ENCODE measurements at places on chromosomes 1 and 21.

DNA sequence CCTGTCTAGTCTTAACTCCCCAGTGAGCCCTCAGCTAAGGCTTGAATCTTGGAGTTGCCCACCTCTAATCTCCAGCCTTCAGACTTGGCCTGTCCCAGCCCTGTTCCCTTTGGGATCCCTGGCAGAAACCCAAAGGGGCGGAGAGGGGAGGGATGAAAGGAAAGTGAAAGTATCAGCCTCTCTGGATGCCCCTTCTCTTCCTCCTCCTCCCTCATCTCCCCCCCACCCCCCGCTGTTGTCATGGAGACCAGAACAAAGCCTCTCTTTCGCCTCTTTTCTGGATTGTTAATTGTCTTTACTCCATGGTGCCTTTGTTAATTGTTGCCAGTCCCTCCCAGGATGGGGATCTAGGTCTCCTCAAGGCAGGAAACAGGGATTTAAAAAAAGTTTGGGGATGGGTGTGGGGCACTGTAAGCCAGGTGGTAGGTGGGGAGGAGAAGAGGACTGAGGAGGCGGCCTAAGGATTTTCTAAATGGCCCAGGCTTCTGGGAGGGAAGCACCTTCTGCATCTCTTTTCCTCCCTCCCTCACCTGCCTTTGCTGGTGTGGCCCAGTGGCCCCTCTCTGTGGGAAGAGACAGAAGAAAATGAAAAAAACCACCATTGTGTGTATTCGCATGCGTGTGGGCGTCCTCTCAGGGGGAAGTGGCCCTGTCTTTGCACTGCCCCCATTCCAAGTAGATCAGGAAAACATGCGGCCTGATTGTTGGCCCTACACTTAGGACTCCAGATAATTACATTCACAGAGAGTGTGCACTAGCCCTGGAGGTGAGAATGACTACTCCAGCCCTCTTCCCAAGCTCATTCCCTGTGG, 7.5 kb upstream of the SOX13 start:
- DNase-seq: no peak

DNA sequence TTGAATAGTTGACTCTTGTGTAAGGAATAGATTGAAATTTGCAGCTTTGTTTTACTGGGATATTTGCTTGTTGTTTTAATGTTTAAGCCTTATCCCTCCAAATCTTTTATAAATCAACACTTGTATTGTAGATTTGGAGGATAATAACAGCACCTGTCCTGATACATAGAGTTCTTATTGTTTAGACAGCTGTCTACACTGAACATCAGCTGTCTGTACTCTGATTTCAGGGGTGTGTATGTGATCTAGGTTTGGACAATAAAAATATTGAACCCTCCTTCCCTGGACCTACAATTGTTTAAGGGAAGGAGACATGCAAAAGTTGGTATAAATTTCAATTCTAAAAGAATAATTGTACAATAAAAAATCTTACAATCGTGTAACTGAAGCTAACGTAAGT, 48.3 kb upstream of the DPH5 start:
- no peak for DNase-seq

DNA sequence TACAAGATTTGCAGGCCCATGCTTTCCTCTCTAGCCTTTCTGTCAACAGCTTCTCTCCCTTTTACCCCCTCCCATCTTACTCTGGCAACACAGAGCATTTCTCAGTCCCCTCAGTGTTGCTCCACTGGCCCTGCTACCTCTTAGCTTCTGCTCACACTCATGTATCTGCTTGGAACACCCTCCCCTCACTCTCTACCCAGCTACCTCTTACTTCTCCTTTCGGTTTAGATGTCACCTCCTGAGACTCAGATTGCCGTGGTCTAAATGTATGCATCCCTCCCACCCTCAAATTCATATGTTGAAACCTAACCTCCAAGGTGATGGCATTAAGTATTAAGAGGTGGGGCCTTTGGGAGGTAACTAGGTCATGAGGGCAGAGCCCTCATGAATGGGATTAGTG, 80.1 kb downstream of the FOXD2 start:
- DNase-seq: no peak

DNA sequence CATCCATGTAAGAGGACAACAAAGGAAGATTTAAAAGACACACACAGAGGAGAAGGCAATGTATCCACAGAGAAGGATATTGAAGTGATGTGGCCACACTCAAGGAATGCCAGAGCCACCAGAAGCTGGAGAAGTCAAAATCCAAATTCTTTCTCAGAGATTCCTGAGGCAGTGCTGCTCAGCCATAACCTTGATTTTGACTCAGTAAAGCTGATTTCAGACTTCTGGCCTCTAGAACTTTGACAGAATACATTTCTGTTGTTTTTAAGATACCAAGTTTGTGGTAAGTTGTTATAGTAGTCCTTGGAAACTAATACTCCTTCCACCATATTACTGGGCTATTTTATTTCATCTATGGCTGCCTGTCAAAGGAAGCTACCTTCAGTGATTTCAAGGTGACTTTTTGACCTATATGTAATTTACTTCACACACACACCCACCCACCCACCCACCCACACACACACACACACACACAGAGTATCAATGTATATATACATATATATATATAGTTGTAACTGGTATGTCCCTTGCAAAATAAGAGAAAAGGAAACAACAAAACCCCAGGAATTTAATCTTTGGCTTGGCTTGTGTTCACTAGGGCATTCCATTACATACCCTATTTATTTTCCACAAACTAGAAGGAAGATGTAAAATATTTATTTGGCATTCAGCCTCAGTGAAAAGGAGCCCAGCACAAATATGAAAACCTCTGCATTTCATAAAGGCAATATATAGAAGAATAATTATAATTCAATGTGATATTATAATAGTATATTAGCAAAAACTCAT, 142.1 kb upstream of the PTGFR start:
- DNase-seq: no peak

DNA sequence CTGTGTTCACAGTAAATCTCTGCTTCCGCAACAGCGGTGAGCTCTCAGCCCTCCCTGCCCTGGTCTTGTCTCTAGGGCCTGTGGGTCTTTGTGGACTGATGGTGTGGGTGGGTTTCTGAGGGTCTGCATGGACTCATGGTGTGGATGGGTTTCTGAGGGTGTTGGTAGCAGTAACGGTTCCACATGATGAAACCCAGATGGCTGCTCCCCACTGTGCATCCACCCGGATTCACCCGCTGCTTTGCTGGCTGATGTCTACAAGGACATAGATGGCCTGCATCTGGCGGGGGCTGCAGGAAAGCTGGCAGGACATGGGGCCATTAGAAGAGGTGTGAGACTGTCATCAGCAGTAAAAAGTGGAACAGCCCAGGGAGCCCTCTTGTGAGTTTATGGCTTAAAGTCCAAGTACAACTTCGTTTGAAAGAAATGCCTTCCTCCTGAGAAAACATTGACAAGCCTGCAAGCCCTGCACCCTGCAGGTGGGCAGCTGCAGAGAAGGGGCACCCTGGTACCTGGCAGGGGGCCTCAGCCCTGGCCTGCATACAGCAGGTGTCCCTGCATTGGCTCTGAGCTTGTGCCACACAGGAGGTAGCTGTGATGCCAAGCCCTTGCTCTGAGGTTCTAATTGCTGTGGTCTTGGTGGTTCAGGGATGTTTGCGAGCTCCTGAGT, 156.9 kb upstream of the COL6A1 start:
- DNase-seq: no peak

DNA sequence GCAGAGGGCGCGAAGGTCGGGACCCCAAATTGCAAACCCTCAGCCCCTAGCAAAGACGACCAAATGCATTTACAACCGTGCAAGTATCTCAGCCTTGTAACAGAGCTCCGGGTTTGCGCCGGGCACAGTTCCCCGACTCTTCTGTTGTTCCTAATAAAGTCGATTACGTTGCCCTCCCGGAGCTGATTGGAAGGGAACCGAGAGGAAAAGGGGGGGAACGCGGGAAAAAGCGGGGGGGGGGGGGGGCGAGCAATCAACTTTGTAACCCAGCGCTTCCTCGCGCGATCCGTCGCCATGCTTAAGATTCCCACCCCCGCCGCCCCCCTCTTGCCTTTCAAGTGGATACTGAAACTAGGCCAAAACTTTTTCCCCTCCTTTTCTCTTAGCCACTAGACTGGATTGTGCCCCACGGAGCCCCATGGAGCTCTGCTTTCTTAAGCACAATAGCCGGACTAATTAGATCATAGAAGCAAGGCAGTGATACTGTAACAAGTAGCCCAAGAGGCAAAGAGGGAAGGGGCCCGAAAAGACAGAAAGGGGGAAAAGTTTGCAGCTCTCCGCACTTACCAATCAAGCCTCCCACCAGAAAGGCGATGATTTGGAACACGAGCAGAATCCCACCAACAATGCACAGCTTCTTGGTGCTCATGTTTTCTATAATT, 565 bp downstream of the WLS start:
- peak; percentile 20 for DNase-seq

- DNase-seq: no peak
These were observed 13.6 kb downstream of the SRSF11 start for GRCh38 chr1:70234733-70235132.

DNA sequence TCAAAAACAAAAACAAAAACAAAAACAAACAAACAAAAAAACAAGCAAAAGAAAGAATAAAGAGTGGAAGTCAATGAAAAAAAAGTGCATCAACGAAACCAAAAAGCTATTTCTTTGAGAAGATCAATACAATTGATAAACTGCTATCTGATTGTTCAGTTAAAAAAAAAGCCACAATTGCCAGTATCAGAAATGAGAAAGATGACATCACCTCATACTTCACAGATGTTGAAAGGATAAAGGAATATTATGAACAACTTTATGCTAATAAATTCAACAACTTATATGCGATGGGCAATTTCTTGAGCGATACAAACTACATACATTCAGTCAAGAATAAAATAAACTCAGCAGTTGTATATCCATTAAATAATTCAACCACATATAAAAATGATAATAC, 2.2 kb upstream of the LRRC3 start:
- no peak for DNase-seq

DNA sequence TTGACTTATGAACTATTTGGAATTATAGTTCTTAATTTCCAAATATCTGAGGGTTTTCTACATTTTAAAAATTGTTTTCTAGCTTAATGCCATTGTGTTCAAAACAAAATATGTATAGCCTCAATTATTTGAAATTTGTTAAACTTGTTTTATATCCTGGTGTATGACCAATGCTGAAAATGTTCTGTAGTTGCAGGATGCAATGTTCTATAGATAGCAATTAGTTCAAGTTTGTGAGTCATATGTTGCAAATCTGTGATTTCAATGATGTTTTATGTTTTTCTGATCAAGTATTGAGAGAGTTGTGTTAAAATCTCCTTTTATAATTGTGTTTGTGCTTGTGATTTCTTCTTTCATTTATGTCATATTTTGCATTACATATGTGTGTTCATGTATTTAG, 517.5 kb downstream of the ADGRL2 start:
- DNase-seq: no peak

All from CD14-positive monocyte (primary cell).